ENCODE measurements at places on chromosomes 2 and 18.
A peak's percentile ranks its signal among the peaks of the same experiment; 100 is the strongest.

DNA sequence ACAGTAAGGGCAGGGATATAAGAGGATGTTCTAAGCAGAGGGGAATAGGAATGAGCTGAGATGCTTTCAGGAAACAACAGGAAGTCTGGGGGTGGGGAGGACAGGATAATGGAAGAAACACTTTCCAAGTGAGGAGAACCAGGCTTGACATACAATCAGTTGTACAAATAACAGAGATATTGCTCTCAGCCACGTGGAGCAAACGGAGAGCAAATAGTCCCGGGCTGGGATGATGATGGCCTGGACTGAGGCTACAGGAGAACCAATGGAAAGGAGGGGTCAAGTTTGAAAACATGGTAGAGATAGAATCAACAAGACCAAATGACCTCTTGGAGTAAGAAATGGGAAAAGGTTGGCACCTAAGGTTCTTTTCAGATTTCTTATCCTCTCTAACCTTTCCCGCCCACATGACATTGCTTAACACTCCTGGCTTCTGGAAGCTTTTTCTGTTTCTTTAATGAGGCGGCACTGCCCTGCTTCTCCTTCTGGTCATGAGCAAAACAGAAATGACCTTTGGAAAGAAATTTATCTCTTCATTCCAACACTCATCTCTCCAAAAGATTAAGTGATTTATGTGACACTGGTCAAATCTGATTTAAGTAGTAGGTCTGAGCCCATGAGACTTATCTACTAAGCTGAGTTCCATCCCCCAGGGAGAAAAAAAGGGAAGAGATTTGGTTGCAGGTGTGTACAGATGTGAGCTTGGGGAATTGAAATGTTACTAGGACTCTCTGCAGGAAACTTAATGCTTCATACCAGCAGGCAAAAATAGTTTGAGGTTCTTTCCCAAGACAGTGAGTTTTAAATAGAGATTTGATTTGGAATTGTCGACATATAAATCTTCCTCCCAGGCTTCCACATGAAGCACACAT lies 442.9 kb upstream of the HNRNPA3 start:
- no peak for DNase-seq

GRCh38 chr18:59681521-59682004 lies 15.7 kb downstream of the CCBE1 start:
- no peak for DNase-seq

- DNase-seq: no peak
Observed at GRCh38 chr2:225400546-225401400, 1.3 kb downstream of the NYAP2 start.

DNA sequence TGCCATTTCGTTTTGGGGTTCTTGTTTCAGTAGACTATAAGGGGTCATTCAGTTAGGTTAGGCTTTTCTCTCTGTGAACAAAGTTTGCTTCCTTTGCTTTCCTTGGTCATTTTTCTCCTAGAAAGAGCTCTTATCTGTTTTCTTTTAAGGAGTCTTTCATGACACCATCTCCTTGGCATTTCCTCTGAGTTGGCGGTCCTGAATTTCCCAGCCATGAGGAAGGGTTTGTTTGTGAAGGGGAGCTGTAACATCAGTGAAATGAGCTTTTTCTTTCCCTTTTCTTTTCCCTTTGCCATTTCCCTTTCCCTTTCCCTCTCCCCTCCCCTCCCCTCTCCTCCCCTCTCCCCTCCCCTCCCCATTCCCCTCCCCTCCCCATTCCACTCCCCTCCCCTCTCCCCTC lies 61.7 kb downstream of the MAP4K4 start:
- peak; percentile 87 for DNase-seq

DNA sequence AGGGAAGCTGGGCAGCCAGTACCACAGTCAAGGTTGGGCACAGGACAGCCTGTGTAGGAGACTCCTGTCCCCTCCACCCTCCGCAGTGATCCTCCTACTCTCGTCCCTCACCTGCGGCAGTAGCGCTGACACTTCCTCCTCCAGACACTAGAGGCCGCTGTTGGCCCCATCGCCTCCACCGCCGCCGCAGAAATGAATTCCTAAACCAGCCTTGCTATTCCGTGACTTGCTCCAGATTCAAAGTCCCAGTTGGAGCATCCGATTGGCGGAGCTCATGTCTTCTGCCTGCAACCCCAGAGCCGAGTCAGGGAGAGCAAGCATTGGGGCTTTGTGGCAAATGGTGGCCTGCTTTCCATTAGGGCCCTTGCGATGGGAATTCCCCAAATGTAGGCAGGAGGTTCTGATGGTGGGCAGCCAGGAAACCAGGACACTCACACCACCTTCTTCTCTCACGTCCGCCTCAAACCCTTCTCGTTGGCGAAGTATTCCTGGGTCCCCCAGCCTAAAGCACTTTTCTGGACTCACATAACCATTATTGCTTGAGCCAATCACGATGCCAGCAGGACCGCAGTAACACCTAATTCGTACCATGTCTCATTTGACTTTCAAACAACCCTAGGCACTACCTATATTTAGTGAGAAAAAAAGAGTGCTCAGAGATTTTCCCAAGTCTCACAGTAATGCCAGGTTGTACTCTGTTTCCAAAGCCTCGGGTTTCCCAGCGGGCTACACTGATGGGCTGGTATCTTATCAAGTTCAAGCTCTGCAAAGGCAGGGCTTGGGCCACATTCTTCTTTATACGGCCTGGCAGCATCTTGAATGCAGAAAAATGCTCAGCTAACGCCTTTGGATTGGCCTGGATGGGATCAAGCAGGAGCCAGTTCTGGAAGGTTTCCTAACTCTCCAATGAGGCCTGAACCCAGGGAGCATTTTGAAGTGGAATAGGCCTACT lies 1.2 kb upstream of the DNAJB2 start:
- DNase-seq: peak; percentile 71

DNA sequence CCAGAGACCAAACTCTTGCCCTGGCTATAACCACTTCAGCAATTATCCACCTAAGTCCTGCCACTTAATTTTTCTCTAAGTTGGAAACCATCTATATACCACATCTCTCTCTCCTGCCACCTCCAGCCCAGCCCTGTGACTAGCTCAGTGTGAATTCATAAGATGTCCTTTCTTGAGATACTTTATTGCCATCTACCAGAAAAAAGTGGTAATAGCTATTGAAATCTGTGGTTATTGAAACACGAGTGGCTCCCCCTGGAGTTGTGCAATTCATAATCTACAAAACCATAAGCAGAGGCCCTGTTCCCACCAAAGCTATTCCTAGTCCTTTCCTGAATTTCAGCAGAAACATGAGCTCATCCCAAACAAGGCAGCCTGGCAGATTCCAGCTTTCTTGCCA lies 324.0 kb downstream of the TXNL1 start:
- DNase-seq: no peak

GRCh38 chr2:101948625-101949155 lies 43.1 kb upstream of the IL1R2 start:
- peak; percentile 6 for DNase-seq

DNA sequence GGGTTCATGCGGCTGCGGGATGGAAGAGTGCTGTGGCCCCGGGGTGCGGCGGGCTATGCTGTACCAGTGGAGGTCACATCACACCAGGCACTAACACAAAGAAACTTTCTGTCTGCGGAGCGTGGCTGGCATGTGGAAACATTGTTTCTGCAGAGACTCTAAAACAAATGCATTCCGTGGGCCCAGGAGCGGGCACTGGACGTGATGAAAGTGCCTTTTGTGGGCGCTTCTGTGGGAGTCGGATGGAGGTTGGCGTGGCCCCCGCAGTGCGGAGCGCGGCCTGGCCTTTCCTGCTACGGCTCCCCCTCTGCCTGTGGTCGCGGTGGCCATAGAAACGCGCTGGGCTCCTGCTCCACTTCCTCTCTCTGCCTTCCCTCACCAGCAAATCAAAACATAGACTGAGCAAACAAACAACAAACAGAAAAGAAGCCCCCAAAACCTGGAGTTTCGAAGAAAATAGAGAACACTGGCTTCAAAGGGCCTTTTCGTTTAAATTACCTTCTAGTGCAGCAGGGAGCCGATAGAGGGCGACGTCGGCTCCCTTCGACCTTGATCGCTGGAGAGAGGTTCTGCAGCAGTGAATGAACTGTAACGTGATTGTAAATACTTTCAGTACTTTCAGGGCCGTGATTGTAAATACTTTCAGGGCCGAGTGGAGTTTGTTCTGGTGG lies 51.4 kb downstream of the KIF5C start:
- no peak for DNase-seq

DNA sequence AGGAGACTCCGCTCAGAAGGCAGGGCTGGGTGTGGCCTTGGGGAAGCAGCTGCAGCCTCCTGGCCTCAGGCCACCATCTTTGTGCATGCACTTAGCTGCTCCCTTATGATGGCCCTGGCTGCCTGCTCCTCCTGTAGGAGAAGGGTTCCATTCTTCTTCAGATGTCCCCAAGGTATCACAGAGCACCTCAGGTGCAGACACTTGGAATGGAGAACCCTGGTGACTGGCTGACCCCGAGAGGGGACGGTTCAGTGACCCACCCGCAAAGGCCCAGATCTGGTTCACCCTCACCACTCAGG lies 9.6 kb downstream of the GPAT2 start:
- DNase-seq: no peak

GRCh38 chr2:138712212-138712979 lies 67.8 kb downstream of the NXPH2 start:
- no peak for DNase-seq

DNA sequence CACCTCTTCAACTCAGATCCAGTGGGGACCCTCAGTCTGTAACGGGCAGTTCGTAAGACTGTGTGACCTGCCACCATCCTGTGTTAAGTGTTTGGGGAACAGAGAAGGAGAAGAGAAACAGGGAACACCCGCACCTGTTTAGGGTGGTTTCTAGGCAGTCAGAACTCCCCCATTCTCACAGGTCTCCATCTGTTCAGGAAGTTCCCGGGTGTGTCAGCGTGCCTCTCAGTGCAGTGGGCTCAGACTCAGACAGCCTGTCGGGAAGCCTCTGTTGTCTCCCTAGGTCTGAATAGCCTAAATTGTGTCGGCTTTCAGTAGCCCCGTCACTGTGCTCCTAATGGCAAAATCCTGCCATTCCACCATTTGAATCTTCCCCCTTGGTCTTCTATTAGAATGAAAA lies 256.6 kb downstream of the LOXHD1 start:
- DNase-seq: no peak

- peak; percentile 27 for DNase-seq
Observed at GRCh38 chr18:62388855-62389760, 64.0 kb downstream of the TNFRSF11A start.

DNA sequence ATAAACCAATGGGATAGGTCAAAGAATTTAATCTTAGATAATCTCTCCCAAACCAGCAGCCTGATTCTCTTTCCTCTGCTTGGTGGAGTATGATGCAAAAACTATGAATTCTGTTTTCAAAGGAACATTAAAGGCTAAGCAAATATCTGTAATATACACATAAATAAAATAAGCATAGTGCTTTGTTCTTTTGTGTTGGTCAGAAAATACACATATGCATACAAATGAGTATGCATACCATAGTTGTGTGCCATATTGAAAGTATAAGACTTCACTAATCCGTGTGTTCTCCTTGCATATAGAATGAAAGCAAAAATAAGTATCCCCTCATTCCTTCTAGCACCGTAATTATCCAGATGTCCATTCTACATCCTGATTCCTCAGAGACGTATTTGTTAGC lies 1949.7 kb upstream of the CELF4 start:
- no peak for DNase-seq

- peak; percentile 91 for DNase-seq
Observed at GRCh38 chr2:170122883-170123547, 54.9 kb upstream of the MYO3B start.

- DNase-seq: peak; percentile 20
Observed at GRCh38 chr2:54084600-54084999, 30.8 kb upstream of the ACYP2 start.

DNA sequence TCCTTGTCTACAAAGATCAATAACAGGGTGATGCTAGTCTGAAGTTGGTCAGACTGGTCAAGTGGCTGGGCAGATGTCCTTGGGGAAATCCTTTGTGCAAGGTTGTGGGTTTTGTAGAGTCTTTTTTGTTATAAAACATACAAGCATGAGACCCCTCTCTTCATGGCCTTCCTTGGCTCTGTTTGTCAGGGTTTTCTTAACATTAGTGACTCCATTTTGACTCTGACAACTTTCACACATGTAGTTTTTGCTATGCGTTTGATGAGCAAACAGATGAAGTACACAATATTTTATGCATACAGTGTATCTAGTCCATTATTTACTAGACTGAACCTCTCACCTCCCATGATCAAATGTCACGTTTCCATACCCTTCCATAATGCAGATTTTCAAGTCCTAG lies 151.2 kb upstream of the KLF7 start:
- DNase-seq: no peak

GRCh38 chr18:68739462-68739861 lies 24.6 kb upstream of the TMX3 start:
- DNase-seq: no peak

DNA sequence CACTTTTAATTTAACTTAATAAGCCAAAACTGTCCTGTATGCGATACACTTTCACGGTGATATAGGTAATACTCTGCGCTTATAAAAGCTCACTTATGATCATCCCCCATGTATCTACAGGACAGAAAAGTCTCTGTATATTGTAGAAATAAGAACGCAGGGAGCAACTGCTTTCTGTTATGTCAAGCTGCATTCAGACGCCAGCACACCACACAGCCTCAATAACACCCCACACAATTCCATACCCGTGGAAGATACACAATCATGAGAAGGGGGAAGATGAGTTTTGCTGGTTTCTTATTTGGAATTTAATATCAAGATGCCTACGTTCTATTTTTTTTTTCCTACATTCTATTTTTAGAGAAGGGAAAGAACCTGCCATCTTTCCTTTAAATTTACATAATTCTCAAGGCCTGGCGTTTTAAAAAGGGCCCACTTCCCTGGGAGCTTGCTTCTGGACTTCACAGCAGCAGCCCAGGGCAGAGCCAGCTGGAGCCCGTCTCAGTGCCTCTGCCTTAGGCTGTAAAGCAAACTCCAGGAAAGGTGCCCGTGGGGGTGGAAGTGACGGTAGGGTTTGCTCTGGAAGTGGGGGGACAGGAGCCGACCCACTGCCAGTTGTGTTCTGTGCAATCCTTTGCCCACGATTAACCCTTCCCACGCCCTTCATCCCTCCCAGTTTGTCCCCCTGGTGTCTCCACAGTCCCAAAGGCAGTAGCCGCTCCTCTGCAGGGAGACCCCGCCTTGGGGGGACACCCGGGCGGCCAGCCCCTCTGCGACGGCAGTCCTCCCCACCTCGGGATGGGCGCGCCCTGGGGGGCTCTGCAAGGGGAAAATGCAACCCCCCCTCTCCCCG lies 5.3 kb downstream of the PTGR3 start:
- peak; percentile 20 for DNase-seq

All from mammary epithelial cell (primary cell).